Upper lobe of right lung (tissue), 1 donor: ENCODE measurements at places on chromosomes 5 and 9. TPM values are rescaled to one million over a fixed set of nuclear protein-coding genes. Genes with fewer than 3 reads are reported as not detected.

DNA sequence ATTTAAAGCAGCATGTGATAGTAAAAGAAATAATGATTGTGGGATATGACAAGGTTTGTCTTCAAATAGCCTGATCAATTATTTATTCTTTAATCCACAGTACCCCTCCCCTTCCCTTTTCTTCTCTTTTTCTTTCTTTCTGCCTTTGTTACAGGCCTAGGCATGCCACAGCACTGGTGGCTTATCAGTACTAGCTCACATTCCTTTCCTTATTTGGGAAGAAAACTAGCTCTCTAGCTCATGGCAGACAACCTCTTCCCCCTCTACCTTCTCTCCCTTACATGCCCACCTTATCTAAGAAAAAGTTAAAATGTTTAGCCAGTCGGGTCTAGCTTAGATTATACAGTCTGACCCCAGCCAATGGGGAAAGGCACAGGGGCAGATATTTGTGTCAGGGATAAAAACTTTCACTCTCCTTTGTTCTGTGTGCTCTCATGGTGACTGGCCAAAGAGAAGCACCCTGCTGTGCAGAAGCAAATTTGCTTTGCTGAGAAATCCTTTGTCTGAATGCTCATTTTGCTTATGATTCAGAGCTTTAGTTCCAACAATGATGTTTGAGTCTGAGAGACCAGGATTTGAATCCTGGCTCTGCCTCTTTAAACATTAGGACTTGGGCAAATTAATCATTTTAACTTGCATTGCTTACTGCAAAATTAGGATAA lies 75.8 kb upstream of the CDH12 start:
- DNase-seq: no peak

- no peak for DNase-seq
These were observed 424.6 kb downstream of the CSNK1G3 start for GRCh38 chr5:123936548-123936947.

Gene RORB
- total RNA-seq: 2.1 TPM

Gene RPL35
- total RNA-seq: 794 TPM

DNA sequence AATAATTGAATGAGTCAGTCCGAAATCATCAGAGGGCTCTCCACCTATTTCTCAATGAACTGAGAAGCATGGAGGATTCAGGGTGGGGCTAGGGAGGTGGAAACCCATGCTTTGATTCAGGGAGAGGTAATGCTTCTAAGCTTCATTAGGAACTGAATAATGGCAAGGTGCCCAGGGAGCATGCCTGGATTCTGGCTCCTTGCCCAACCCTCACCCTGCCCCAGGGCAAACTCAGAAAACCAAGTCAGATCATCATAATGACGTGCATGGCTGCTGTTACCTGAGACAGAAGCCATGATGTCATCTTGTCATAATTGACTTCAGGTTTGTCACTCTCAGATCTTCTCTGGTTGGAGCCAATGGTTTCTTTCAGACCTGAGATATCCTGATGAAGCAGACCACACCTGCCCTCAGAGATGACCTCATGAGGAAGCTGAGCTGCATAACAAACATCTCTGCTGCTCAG lies 199.6 kb downstream of the SYK start:
- no peak for DNase-seq

GRCh38 chr5:168011096-168011495 lies 280.3 kb upstream of the WWC1 start:
- DNase-seq: no peak

- DNase-seq: no peak
These were observed 79.9 kb upstream of the SLC1A3 start for GRCh38 chr5:36526537-36526936.

Gene F2RL2
- 1.2 TPM for total RNA-seq

- no peak for DNase-seq
These were observed 350.5 kb downstream of the SLIT3 start for GRCh38 chr5:168950241-168950951.

Gene GPR150
- 0.49 TPM for total RNA-seq

- peak; percentile 3 for DNase-seq
These were observed 88.7 kb downstream of the UGCG start for GRCh38 chr9:111985315-111985714.

Gene PCDH1
- total RNA-seq: 66.6 TPM
